Inflammatory macrophage treated with lipopolysaccharide for 1 hour (primary cell): ENCODE measurements at places on chromosomes 6 and 20.

DNA sequence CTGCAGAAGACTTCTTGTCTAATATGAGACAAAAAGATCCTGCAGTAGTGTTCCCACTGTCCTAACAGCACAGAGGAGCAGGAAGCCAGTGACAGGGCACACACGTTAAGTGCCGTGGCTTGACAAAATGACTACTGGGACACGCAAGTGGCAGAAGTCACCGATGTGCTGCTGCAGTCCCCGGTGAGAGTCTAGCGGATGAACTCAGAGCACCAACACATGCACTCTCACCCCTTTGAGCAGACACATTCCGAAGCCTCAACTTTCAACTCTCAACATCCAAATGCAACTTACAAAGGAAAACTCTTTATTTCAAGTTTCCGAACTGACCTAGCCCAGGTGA lies 898 bp downstream of the LAMA4 start:
- DNase-seq = no peak

- no peak for DNase-seq
Observed at GRCh38 chr20:31566658-31567379, 38.3 kb upstream of the ID1 start.

- DNase-seq = no peak
Observed at GRCh38 chr20:44549123-44549522, 27.3 kb upstream of the SERINC3 start.

DNA sequence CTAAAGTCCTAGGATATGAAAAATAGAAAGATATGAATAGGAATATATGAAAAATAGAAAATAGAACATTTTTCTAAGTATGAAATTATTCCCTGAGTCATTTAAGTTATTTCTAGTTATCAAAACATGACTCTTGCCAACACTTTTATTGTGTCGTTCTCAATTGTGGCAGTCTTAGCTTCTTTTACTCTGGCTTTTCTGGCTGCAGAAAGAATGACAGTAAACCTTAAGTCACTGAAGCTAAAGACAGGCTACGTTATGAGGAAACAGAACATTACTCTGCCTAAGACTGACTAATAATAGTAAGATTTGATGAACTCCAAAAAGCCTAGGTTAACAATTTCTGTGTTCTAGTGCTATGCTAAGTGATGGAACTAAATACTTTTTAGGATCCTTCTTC lies 74.6 kb downstream of the AIG1 start:
- no peak for DNase-seq

DNA sequence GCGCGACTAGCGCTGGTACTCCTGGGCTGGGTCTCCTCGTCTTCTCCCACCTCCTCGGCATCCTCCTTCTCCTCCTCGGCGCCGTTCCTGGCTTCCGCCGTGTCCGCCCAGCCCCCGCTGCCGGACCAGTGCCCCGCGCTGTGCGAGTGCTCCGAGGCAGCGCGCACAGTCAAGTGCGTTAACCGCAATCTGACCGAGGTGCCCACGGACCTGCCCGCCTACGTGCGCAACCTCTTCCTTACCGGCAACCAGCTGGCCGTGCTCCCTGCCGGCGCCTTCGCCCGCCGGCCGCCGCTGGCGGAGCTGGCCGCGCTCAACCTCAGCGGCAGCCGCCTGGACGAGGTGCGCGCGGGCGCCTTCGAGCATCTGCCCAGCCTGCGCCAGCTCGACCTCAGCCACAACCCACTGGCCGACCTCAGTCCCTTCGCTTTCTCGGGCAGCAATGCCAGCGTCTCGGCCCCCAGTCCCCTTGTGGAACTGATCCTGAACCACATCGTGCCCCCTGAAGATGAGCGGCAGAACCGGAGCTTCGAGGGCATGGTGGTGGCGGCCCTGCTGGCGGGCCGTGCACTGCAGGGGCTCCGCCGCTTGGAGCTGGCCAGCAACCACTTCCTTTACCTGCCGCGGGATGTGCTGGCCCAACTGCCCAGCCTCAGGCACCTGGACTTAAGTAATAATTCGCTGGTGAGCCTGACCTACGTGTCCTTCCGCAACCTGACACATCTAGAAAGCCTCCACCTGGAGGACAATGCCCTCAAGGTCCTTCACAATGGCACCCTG lies 1.6 kb downstream of the TPBG start:
- no peak for DNase-seq

DNA sequence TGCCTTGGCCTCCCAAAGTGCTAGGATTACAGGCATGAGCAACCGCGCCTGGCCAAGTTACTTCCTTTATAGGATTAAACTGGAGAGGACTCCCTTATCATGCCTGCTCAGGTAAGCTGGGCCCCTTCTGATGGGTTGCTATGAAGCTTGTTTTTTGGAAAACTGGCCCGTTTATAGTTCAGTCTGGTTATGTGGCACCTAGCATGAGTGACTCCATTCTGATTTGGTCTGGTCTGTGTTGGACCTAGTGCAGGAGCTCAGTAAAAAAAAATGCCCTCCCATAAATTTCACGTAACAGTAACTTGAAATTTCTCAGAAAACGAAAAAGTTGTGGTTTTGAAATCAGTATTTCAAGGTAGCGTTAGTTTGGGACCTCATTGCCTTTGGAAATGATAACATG lies 448.4 kb downstream of the HACE1 start:
- no peak for DNase-seq

GRCh38 chr6:71035871-71036270 lies 79.0 kb upstream of the B3GAT2 start:
- DNase-seq = no peak
